ENCODE measurements at places on chromosomes 2 and 18. TPM values are rescaled to one million over a fixed set of nuclear protein-coding genes. Genes with fewer than 3 reads are reported as not detected.

The C1GALT1C1L gene
- total RNA-seq: not detected

The SERPINB8 gene
- 37.8 TPM for total RNA-seq

The FHOD3 gene
- total RNA-seq: 1.3 TPM

The POTEI gene
- 0.06 TPM for total RNA-seq

Data from left colon (tissue), 2 donors.